ENCODE measurements at places on chromosomes 2 and 18.

GRCh38 chr2:10236571-10237391 is 65.9 kb upstream of the HPCAL1 start:
- no peak for DNase-seq

DNA sequence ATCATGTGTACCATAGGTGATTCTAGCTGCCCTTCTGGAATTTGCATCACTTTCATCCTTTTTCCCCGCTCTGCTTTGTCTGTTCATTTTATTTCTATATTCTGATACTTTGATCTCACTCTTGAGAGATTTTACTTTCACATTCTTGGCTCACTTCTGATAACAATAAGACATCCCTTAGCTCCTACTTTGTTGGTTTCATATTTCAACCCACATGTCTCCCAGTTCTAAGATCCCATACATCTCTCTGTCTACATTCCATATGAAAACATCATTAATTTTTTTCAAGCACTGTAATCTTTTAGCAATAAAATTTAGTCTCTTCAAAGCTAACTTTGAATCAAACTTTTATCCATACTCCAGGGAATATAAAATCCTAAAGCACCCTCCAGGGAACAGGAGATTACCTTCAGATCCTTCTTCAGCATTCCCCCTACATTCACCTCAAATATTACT is 75.6 kb downstream of the COL3A1 start:
- no peak for DNase-seq

DNA sequence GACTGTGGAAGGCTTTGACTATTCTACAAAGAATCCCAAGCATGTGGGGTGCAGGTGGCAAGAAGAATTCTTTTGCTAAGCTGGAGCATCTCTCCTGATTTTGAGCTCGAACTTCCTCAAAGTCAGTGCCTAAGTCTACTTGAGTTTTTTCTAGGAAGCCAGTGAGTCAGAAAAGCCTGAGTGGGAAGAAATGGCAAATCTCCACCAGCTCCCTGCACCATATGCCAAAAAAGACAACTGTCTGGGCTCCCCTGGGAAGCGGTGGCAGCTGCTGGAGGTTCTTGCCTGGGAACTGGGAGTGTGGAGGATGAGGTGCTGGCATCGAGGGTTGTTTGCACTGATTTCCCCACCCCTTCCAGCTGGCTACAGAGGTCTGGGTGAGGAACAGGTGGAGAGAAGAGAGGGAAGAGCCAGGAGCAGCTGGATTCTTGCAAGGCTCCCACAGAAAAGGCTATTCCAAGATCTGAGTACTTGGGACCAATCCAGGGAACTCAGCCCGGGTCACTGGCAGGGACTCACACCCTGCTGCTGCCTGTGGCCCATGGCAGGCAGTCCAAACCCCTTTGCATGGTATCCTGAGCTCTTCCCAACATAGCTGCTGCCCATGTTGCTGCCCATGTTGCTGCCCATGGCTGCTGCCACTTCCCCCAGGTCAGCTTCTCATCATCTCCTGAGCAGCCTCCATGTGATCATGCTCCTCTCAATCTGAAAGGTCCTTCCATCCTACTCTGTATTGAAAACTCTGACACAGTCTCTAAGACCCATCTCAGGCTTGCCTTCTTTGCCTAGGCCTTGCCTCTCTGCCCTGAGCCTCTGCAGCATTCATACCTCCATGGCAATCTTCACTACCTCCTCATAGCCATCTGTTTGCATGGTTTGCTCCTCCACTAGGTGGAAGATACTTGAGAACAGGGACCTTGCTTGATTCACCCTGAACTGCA is 128.3 kb upstream of the SPATS2L start:
- DNase-seq, result no peak

DNA sequence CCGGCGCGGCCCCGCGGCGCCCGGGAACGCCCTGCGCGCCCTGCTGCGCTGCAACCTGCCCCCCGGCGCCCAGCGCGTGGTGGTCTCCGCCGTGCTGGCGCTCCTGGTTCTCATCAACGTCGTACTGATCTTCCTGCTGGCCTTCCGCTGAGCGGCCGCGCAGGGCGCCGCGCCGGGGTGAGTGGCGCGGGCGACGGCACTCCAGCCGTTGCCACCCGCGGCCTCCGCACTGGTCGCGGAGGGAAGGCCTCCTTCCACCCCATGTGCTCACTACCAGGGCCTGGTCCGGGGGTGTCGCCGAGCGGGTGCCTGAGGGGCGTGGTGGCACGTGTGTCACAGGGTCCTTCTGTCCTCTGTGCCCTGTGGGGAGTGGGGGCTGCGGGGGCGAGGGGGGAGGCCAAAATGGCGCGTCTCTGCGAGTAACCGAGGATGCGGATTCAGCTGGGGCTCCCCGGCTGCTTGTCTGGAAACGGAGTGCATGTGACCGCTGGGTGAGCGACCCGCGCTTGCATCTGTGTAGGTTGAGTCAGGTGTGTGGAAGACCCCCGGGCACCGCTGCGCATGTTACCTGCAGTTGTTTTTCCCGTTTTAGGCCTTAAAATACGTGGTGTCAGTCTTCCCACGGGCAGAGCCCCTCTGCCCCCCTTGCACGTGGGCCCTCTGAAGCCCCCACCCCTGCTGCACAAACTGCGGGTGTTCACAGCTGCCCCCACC is 58.0 kb downstream of the FAM168B start:
- no peak for DNase-seq

DNA sequence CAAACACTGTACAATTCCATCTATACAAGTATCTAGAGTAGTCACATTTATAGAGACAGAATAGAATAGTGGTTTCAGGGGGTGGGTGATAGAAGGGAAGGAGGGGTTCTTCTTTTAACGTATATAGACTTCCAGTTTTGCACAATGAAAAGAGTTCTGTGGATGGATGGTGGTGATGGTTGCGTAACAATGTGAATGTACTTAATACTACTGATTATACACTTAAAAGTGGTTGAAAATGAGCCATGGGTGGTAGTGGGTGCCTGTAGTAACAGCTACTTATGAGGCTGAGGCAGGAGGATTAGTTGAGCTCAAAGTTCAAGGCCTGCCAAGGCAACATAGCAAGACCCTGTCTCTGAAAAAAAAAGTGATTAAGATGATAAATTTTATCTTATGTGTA is 85.8 kb downstream of the SETBP1 start:
- no peak for DNase-seq

DNA sequence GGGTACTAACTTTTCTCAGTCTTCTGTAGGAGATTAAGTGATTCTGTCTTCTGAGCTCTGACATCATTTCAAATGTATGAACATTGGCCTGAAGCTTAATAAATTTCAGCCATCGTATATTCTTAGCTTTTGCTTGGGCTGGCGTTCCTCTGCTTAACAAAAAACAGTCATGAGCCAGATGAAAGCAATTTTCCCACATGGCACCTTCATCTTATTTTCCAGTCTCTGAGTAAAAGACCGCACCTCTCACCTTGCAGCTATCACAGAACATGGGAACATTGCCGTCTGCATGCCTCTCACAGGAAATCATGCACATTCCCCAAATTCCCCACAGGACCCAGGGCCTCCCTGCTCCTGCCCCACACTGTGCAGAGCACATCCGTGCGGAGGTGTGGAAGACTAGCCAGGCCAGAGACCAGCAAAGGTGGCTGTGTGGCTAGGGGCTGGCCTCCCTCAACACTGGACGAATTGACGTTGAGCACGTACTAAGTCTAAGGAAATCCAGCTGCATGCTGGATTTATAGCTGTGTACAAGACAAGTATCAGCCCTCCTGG is 531.8 kb upstream of the ID2 start:
- no peak for DNase-seq

DNA sequence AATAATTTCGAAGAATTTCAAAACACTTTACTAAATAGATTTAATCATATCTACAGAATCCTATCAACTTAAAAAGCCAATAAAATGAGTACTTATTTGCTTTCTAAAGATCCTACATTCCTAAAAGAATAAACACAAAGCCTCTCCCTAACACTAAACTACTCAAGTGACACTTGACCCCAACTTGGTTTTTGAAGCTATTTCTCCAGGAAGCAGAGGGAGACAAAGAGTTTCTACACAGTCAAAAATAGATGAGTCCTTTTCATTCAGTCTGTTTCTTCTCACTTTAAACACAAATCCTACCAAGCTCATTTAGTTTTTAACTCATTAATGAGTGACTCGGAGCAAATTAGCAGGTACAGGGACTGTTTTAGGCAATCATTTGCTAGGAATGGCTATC is 2.1 kb downstream of the ATL2 start:
- no peak for DNase-seq

- DNase-seq, result no peak
These were observed 109.1 kb downstream of the PID1 start for GRCh38 chr2:229162015-229162414.

DNA sequence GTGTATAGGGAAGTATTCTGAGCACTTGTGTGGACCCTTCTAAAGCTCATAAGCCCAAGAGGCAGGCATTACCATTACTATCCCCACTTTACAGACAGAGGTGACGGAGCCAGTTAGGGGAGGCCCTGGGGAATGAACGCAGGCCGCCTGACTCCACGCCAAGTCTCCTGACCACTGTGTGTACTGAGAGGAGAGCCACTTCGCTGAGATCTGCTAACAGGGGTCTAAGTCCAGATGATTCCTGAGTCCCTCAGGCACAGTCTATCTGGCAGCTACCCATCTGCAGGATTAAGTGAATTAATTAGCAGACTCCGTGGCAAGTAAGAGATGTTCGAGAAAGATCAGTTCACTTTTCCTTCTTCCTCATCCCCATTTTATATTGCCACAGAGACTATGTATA is 13.7 kb downstream of the CYB5A start:
- no peak for DNase-seq

DNA sequence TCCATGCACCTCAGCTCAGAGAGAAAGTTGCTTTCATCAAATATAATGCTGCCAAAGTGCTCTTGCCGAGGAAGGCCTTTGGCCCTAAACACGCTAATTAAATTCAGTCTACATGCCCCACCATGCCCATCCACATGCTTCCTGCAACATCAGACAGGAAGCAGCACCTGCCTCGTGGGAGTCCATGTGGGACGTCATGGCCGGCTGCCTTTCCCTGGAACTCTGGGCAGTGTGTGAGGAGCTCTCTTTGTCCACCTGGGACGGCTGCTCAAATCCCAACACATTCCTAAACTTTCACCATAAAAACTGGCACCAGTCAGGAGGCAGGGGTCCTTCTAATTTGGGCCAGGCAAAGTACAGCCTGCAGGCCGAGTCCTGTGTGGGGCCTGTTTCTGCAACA is 23.1 kb downstream of the FAM178B start:
- no peak for DNase-seq

GRCh38 chr2:237551071-237551574 is 15.3 kb upstream of the PRLH start:
- DNase-seq, result no peak

GRCh38 chr2:118464046-118464445 is 375.8 kb downstream of the INSIG2 start:
- no peak for DNase-seq
